NCI-H1105 treated with DMSO at 0.1 percent for 48 hours (cell line): ENCODE measurements at places on chromosomes 11 and 22.

- DNase-seq: no peak
Observed at GRCh38 chr11:2828585-2829330, 56.8 kb downstream of the CDKN1C start.

DNA sequence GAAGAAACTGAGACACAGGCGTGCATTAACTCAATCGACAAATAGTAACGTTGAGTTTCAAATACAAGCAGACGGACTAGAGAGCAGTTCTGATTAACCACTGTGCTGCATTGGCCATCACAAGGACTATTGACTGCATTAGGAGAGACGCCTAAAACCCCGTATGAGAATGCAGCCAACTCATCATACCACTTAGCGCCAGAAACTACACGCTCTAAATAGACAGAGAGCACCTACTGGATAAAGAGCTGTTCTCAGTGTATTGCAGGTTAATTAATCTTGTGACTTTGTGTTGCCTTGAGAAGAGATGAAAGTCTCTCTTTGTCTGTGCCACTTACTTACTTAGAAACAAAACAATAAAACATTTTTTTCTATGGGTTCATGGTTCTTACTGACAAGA, 484.0 kb downstream of the OPCML start:
- no peak for DNase-seq

DNA sequence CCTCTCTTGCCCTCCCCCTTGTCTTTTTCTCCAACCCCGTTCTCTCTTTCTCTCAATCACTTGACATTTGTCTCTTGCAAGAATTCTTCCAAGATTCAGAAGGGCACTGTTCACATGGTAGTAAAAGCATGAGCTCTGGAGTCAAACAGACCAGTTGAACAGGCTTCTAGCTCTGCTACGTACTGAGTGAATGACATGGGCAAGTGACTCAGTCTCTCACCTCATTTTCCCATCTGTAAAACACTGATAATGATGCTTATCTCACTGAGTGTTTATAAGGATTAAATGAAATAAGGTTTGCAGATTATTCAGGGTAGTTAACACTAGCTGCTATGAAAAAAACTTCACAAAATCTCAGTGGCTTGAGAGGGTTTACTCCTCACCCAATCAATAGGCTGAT, 5.9 kb upstream of the IL10RA start:
- DNase-seq: no peak

- no peak for DNase-seq
Observed at GRCh38 chr11:120637131-120637530, 125.6 kb downstream of the GRIK4 start.

- DNase-seq: no peak
Observed at GRCh38 chr11:128988242-128988970, 45.7 kb upstream of the TP53AIP1 start.

GRCh38 chr22:49036513-49036912, 791.2 kb downstream of the BRD1 start:
- DNase-seq: no peak

GRCh38 chr11:112540261-112540660, 279.6 kb upstream of the PLET1 start:
- no peak for DNase-seq

GRCh38 chr11:3022982-3023381, 30.9 kb upstream of the NAP1L4 start:
- no peak for DNase-seq

DNA sequence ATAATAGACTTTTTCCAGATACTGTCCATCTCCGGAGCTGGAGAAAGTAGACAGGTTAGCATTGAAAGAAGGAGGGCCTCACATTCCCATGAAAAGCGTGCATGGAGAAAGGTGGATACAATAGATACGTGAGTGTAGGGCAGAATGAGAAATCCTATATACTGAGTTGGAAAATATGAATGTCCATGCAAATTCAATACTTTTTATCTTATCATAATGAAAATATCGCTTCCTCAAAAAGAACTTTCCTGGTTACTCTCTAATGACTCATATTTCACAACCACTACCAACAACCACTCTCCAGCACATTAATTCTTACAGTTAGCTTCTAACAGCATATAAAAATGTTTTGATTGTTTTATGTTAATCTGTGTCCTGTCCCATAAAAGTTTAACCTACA, 22.0 kb upstream of the MS4A6A start:
- DNase-seq: no peak

GRCh38 chr11:126214841-126215240, 3.3 kb downstream of the FAM118B start:
- DNase-seq: no peak

GRCh38 chr22:20259327-20259688, 8.8 kb downstream of the RTN4R start:
- no peak for DNase-seq

DNA sequence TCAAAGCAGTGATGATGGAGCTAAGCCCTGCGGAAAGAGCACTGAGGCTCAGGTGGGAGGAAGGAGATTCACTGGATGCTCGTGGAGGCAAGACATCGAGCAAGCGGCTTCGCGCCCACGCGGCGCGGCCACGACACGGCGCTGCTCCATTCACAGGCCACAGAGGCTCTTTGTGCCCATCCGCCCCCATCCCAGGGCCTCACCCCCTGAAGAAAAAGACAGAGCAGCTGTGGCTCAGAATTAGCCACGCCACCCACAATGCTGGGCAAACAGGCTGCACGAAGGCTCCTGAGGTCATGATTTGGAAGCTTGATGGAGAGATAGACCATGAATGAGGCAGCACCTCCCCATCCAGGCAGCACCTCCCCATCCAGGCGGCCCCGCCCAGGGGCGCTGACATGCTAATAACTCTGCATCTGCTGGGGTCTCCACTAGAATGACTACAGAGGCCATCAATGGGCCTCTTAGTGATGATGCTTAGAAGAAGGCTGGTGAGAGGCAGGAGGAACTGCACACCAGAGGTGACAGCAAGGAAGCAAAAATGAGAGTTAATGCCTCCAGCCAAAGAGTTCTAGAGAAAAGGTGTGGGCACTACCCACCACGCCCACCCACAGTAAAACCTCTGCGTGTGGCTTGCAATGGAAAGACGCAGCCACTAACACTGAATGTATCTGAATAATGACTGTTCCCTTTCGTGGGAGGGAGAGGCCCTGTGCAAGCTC, 43.5 kb downstream of the MYH9 start:
- DNase-seq: no peak

GRCh38 chr11:76566811-76567210, 103.7 kb downstream of the LRRC32 start:
- DNase-seq: no peak

GRCh38 chr11:130636722-130637464, 188.4 kb downstream of the ADAMTS15 start:
- no peak for DNase-seq

DNA sequence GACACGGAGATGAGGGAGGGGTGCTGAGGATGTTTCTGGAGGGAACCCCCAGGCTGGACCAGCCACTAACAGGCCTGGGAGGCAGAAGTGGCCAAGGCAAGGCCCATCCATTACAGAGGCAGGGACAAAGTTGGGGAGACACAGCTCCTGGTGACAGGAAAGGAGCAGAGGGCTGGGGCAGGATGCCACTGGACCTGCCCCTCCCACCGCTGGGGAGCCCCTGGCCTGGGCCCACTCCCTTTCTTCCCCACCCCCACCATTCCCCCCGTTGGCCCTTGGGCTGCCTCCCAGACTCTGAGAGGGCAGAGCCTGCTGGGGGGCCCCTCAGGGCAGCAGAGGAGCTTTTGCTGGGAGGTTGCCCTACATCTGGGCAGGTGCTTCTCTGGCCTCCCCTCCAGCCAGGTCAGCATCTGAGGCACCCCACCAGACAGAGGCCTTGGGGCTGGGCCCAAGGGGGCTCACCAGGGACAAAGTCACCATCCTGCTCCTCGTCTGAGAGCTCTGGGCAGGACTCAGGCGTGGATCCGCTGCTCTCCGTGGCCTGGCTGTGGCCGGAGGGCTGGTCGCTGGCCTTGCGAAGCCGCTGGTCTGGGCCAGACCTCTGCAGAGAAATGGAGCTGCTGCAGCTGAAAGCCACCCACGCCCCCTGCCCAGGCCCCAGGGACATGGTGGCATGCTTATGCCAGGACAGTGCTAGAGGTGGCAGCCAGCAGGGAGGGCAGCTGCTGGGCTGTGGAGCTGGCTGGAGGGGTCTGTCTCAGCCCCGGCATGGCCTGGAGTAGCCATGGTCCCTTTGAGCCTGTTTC, 33.1 kb upstream of the CARS1 start:
- DNase-seq: no peak

- DNase-seq: no peak
Observed at GRCh38 chr11:15636521-15637089, 521.9 kb downstream of the INSC start.

DNA sequence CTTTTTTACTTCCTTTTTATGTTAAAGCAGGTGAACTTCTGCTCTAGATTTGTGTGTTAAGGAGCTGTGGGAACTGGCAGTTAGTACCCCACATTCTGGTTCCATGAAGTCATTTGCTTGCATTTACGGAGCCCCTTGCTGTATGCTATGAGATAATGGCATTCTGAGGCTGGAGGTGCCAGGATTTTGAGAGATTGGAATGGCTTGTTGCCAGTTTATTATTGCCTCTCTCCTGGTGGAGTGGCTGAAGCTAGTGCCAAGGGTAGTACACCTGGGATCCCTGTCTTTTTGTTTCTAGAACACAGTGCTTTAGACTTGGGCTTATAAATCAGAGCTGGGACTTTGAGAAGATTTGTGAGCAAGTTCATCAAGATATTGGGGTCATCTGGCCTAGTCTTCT, 73.8 kb downstream of the STIM1 start:
- peak; percentile 75 for DNase-seq

DNA sequence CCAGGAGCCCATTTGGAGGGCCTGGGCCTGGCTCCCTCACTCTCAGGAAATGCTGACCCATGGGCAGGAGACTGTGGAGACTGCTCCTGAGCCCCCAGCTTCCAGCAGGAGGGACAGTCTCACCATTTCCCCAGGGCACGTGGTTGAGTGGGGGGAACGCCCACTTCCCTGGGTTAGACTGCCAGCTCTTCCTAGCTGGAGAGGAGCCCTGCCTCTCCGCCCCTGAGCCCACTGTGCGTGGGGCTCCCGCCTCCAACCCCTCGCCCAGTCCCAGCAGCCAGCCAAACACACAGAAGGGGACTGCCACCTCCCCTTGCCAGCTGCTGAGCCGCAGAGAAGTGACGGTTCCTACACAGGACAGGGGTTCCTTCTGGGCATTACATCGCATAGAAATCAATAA, 37.1 kb downstream of the CDKN1C start:
- DNase-seq: no peak

DNA sequence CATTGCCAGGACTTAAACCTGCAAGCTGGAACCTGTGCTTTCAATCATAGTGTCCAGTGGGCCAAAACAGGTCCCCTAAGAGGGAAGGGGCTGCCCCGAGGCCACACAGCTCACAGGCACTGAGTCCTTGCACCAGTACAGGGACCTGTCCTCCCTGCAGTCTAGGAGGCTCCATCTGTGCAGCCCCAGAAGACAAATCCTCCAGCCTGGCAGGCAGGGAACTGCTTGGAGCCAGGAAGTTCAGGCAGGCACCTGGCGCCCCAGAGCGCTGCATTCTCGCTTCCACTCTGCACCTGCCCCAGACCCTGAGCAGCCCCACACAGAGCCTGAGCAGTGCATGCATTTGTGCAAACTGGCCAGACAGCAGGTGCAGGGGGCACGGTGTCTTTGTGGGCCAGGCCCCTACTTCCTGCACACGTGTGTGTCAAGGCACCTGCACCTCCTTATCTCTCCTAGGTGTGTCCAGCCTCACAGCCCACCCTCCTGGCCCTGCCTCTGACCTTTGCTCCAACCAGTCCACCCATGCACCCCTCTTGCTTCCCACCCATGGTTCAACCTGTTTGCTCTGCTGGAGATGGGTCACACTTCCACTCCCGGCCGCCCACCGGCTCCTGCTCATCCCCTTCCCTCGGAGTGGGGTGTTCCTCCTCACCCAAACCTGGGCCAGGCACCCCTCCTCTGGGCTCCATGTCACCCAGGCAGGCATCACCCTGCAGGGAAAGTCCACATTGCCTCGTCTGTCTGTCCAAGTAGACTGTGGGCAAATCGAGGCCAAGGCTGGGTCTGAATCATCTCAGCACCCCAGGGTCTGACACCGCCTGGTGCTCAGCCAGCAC, 19.0 kb downstream of the LINC01488 start:
- DNase-seq: no peak

GRCh38 chr11:73053964-73054363, 88.2 kb downstream of the FCHSD2 start:
- no peak for DNase-seq

DNA sequence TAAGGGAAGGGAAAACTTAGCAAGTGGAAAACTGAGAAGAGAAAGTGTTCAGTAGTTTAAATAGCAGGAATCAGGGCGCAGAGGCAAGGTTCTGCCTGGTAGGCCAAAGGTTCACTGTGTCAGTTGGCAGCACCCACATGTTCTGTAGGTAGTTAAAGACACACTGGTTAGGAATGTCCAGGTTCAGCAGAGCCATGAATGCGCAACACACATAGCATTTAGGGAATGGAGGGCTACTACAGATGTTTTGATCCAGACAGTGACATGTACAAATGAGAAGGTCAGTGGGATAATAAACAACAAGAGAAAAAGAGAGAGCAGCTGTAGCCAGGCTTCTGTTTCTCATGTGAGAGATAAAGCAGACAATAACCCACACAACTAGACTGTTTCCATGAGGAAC, 56.2 kb upstream of the ARHGAP42 start:
- no peak for DNase-seq

DNA sequence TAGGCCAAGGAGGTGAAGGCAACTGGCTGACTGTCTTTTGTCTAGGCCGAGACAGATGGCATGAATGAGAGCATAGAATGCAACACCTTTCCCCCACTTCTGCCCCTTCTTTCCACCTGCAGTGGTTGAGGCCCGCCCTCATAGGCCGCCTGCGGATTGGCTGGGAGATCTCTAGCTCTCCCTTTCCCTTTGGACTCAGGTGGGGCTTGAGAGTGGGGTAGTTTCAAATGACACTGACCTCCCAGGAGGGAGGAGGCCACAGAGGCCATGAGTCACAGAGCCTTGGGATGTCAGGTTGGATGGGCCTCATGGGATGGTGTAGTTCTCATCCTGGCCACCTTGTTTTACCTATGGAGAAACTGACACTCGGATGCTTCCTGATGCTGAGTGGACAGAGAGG, 9.1 kb downstream of the MICAL2 start:
- peak; percentile 38 for DNase-seq

GRCh38 chr11:123258877-123259276, 63.8 kb upstream of the CLMP start:
- no peak for DNase-seq

DNA sequence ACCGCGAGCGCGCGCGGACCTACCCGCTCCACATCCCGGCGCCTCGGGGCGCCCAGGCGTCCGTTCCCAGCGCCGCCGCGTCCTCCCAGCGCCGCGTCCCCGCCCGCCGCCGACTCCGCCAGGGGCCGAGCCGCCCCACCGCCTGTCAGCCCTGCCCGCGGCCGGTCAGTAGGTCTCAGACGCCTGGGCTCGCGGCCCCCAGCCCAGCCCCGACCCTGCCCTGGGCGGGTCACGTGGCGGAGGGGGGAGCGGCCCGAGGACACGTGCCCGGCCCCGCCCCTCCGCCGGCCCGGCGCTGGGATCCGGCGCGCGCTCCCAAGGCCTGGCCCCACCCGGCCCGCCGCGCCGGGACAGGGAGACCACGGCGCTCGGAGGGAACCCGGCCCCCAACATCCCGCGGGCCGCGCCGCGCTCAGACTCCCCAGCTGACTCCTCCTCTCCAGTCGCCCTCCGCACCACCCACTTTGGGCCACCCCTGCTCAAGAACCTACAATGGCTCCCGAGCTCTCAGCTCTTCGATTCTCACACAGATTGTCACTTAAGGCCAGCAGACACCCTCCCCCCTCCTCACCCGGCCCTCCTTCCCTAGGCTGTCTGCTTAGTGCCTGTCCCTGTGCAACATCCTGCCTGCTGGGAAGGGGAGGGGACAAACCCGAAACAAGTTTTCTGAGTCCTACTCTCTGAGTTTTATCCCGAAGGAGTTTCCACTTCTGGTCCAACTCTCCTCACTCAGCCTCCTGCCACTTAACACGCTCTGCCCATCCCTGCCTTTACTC, at the start of gene RAB3IL1:
TSS of gene RAB3IL1 (minus strand) at position 233 of the 776 bp plus-strand sequence. CDS start at position 34, 199 bp downstream.
- DNase-seq: no peak
